ENCODE measurements at places on chromosomes 4 and X.

DNA sequence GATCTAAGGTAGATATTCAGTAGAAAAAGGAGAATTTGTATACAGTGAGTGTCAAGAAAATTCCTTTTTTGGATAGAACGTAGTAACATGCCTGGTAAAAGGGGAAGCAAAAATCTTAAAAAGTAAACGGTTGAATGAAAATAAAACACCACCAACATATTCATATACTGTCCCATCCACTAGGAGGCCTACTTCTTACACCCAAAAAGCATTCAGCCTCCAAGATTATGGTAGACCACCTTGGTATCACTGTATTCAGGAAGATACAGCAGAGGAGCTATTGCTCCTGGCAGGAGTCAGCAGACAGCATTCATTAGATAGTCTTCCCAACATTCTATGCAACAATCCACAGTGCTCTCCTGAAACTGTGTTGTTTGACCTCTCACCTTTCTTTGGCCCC lies 274.6 kb upstream of the MAGEB2 start:
- DNase-seq, result no peak

- no peak for DNase-seq
These were observed 14.5 kb downstream of the TBCK start for GRCh38 chr4:106301393-106302061.

DNA sequence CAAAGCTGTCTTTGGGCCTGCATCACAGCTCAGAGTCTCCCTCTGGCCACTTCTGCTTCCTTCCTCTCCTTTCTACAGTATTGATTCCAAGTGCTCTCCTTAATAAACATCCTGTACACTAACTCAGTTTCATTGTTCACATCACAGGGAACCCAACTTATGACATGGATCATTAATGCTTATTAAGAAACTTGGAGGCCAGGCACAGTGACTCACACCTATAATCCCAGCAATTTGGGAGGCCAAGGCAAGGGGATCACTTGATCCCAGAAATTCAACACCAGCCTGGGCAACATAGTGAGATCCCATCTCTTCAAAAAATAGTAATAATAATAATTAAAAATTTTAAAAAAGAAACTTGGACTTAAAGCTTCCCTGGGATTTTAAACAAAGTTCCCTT lies 89.2 kb upstream of the EFHC2 start:
- DNase-seq, result peak; percentile 1

- no peak for DNase-seq
These were observed 38.1 kb downstream of the FGFRL1 start for GRCh38 chr4:1049591-1049905.

DNA sequence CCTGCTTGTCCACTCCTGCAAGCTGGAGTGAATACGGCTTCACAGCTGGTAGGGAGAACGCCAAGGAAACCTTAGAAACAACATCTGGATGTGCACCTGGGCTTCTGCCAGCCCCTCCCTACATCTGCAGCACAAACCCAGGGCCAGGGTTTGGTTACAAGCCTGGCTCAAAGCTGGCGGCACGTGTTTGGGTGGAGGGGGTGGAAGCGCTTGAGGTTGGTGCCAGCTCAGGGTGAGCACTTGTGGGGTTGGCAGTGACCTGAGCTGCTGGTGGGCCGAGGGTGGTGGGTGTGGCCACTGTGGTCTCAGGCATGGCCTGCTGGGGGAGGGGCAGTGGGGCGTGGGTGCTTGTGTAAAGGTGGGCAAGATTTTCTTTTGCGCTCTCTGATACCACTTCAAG lies 15.6 kb downstream of the ELF4 start:
- no peak for DNase-seq

DNA sequence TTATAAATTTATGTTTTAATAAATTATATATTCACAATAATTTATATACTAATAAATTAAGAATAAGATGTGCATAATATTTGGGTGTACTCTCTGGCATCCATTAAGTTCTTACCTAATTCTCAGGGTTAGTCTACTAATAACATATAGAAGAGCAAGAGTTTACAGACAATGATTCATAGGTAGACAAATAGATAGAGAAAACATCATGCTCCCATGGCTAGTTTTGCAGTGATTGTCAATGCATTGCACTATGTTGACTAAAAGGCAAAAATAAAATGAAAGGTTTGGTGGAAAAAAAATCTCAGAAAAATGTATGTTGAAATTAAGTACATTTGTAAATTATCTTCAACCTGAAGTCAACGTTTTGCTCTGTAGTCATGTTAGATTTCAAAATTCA lies 606.0 kb downstream of the KCTD8 start:
- DNase-seq, result no peak

DNA sequence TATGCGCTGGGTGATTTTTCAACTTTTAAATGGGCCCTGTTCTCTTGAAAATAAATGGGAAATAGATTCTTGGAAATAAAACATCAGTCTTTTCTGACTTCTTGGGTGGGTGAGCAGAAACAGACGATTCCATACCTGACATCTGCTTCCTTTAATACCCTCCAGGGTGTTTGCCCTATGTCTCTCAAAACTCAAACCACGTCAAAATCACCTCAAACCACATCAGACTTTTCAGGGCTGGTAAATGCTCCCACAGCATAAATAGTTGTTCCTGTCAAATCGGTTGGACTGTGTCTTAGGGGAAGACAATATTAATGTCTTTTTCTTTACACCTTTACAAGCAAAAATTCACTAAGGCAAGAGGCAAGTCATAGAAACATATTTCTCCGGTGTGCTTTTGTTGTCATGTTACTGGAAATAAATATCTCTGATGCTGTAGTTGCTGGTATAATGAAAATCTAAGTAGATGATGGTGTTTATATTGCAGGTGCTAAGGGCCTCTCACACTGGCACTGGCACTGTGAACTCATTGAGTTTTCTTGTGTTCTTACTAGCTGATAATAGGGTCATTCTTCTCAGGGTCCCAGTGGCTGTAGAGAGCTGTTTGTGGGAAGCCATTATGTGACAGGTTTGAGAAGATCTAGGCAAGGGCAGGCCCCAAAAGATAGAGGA lies 380.4 kb downstream of the RAPGEF2 start:
- no peak for DNase-seq

GRCh38 chrX:1361275-1361674 lies 24.7 kb downstream of the IL3RA start:
- DNase-seq, result no peak

- peak; percentile 75 for DNase-seq
These were observed 10.4 kb downstream of the AFP start for GRCh38 chr4:73446336-73446938.

Data from NAMALWA (cell line).